T1000 (cell line): ENCODE measurements at places on chromosomes 5 and 9.

DNA sequence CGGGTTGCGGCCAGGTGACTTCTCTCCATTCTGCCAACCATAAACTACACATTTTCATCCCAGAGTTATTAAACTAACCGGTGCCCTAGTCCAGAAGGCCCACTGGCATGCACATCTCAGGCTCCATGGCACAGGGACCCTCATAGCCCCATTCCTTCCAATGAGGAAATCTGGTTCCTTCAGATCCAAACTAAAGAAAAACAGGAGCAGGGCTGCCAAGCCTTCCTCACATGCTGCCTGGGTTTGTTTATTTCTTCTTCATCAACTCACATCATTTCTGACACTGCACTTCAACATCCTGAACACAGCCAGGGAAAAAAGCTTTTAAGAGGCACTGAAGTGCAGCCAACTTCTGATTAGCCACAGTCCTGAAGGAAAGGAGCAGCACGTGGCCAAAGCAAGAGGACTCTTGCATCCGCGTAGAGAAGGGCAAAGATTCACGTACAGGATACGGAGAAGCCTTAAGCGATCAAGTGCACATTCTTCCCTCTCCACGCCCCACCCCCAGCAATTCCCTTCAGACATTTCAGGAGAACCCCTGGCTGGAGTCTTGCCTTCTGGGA lies 22.5 kb downstream of the LHFPL2 start:
- no peak for DNase-seq

DNA sequence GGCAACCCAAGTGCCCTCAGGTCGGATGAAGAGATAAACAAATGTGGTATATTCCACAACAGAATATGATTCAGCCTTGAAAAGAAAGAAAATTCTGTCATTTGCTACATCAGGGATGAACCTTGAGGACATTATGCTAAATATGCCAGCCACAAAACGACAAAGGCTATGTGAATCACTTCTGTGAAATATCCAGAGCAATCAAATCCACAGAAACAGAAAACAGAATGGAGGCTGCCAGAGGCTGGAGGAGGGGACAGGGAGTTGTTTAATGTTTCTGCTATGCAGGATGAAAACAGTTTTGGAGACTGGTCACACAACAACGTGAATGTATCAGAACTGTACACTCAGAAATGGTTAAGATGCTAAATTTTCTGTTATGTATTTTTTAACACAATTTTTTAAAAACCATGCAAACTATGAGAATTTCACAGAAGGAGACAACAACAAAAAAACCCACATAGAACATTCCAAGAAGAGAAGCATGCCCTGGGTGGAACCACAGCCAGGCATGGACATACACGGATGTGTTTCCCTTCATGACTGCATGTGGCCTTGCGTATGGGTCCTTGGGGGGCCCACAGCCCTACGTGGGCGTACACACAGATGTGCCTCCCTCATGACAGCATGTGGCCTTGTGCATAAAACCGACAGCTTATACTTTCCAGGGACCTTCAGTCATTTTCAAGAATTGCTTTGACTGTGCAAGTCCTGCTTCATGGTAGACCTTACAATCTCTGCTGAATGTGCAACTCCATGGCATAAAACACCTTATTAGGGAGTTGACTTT lies 146.7 kb downstream of the ROR2 start:
- no peak for DNase-seq

GRCh38 chr5:132822650-132823480 lies 7.6 kb downstream of the SHROOM1 start:
- no peak for DNase-seq

GRCh38 chr5:135662061-135662481 lies 83.3 kb upstream of the CXCL14 start:
- no peak for DNase-seq

DNA sequence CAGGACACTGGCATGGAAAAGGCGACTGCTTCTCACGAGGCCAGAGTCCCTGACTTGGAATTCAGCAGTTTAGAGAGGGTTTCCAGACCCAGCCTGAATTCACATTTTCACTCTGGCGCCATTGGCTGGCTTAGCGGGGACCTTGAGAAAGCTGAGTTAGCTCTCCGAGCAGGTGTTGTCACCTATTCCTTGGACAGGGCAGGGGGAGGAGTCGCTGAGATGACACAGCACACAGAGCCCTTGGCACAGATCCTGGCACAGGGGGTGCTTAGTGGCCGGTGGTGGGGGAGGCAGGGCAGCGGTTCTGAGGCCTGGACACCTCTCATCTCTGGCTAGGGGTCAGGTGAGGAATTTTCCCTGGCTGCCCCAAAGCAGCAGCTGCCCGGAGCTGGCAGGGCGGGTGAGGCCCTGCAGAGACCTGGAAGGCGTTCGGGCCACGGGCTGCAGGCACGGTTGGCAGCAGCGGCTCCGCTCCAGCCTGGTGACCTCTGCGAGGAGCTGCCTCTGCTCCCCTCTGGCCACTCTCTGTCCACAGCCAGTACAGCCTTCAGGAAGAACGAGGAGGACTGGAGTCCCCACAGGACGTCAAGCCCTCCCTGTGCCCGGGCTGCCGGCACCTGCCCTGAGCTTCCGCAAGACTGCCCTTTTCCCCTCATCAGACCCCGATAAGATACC lies 72.4 kb upstream of the RAPGEF1 start:
- no peak for DNase-seq

GRCh38 chr5:149818116-149818515 lies 88.0 kb downstream of the PPARGC1B start:
- no peak for DNase-seq

GRCh38 chr9:117787746-117788145 lies 83.5 kb downstream of the TLR4 start:
- DNase-seq = no peak

- DNase-seq = no peak
These were observed 250.9 kb downstream of the ADGRV1 start for GRCh38 chr5:90809311-90810056.

GRCh38 chr5:139245637-139246339 lies 47.6 kb upstream of the SIL1 start:
- DNase-seq = no peak

- no peak for DNase-seq
These were observed 27.0 kb downstream of the MAT2B start for GRCh38 chr5:163532171-163533084.

DNA sequence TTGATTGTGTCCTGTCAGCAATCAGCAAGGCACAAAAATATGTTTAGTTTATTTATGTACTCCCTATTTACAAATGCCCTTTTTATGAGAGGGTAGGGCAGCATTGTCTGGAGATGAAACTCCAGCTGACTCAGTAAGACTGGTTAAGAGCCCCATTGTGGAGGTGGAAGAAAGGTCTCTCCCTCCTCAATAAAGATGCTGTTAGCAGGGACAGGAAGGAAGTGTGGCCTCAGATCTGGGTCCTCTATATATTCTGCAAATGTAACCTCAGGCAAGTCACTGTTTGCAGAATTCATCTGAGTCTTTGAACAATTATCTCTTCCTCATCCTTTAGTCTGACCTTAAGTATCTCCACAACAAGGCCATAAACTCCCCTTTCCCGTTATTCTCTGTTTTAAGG lies 48.3 kb upstream of the TRAF1 start:
- no peak for DNase-seq

DNA sequence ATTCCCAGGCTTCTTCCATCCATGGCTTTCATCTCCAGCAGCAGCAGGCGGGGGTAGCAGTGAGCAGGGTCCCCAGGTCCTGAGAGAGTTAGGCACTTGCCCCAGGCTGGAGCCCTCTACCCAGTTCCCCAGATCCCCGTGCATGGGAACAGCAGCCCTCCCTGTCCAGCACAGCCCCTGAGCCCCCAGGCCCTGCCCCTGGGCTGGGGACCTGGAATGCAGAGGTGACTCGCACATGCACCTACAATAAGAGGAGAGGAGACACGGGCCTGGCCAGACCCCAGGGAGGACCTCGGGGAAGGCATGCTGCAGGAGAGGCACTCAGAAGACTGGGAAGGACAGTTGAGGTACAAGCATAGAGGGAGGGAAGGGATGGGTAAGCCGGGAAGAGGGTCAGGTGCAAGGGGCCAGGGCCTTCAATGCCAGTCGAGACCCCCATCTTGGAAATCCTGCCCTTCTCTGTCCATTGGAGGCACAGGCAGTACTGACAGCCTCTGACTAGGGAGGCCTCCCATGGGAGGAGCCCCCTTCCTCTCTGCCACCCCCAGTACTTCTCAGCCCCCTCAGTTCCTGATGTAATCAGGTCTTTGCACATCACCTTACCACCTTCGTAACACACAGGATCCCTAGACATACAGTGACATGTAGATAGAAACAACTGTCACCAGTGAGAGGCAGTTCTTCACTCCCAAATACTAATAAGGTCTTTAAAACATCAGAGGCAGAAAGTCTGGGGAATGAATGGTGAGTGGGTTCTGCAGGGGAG lies 135.3 kb upstream of the LMX1B start:
- no peak for DNase-seq

DNA sequence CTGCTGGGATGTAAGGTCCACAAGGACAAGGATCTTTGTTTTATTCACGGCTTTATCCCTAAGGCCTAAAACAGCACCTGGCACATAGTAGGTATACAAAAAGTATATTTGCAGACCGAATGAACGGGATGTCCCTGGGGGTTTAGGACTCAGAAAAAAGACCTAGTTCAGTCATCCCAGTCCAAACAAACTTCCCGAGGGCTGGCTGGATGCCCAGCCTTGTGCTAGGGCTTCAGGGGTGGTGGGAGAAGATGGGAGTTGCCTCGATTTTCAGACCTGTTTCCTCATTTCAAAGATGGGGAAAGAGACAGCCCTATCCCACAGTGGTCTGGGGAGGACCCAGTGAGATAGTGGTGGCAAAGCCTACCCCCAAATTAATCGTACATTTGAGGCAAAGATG lies 3.0 kb upstream of the PROB1 start:
- no peak for DNase-seq

GRCh38 chr9:107390279-107390678 lies 99.3 kb downstream of the KLF4 start:
- no peak for DNase-seq

DNA sequence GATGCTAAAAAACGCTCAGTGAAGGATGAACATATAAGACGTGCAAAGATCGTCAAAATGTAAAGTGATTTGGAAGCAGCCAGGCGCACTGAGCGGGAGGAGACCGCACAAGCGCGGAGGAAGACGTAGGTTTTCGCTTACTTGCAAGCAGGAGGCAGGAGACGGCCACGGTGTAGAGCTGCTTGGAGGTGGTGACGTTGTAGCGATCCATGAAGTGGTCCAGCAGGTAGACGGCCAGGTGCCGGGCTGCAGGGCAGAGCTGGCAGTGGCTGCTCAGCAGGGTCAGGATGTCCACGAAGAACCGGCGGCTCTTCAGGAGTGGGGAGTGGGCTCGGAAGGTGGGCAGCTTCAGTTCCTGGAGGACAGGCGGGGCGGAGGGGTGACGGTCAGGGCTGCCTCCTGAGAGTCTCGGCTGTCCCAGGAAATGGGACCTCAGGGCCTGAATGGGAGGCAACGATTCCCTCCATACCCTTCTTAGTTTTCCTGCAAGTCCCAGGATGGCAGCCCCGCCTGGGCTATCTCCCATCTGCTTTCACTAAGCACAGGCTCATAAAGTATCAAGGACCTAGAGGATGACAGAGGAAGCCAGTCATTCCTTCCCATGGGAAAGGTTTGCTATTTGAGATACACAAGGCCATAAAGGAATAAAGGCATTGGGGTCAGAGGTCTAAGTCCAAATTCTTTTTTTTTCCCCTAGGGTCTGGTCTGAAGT lies 31.8 kb downstream of the CCNJL start:
- no peak for DNase-seq

DNA sequence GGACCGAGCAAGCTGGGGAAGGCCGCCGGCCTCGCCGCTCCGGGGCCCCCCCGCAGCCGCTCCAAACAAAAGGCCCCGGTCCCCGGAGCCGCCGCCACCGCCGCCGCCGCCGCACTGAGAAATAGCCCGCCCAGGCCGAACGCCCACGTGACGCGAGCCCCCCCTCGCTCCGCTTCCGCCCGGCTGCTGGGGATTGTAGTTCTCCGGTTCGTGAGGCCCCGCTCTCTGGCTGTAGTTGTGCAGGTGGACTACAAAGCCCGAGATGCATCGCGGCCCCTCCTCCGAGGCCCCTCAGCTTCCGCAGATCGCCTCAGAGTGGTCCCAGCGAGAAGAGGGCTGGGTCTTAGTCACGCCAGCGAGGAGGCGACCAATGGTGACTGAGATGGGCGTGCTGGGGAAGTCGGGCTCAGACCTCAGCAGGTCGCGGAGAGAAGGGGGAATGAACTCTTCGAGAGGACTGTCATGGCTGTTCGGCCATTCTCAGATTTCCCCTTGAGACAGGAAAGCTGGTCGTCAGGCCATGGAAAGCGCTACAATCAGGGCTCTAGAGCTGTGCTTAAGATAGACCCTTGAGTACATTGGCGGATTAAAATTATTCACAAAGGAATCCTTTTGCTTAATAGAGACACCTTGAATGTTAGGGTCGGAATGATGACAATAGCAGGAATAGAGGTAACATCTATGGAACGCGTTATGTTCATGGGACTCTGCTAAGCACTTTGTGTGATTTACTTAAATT lies 489 bp upstream of the PANK3 start:
- peak; percentile 97 for DNase-seq

GRCh38 chr5:148626081-148626613 lies 28.2 kb downstream of the HTR4 start:
- DNase-seq = no peak

DNA sequence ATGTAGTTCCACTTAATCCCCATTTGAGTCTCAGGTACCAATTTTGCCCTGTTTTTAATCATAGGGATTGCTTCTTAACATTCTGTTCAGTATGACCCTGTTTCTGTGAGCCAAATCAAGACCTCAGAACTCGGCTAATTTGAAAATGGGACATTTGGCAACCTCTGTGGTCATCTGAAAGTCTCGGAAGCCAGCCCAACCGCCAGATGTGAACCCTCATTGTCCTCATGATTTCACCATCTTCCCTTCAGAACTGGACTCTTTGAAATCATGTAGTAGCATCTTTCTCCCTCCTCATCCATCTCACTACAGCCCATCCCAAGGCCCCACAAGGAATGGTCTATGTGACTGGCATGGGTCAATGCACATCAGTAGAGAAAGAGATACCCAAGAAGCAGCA lies 88.9 kb downstream of the S1PR3 start:
- DNase-seq = no peak
